ENCODE measurements at places on chromosomes 5 and 9. TPM values are rescaled to one million over a fixed set of nuclear protein-coding genes. Genes with fewer than 3 reads are reported as not detected.

Gene CYLC2
- total RNA-seq, result not detected

Gene FBXO10
- total RNA-seq, result 6.1 TPM

GRCh38 chr5:153237671-153238332 lies 252.7 kb upstream of the GRIA1 start:
- no peak for DNase-seq

Gene PCDHGB4
- 4.8 TPM for total RNA-seq

DNA sequence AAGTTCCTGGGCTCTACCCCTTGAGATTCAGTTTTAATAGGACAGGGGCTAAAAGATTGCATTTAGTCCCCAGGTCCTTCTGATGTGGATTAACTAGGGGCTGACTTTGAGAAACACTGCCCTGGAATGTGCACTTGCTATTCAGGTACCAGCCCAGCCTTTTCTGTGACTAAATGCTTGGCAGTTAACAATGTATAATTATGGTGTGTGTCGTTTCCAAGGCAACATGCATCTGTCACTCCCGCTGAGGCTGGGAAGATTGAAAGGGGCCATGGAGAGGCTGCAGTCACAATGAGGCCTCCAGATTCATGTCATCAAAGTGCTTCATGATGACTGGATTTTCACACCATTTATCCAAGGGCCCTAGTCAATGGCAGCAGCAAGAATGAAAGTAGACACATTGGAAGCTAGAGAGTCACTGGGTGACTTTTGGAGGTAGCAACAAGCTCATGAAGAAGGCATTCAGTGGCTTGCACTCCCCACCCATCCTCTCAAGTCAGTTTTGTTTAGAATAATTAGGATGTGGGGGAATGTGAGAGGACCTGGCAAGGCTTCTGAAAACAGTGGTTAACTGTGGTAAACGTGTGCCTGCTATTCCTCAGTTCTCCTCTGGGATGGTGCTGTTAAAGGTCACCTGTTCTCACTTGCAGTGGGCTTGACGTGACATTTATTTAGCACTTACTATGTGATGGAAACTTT lies 28.3 kb downstream of the RAI14 start:
- no peak for DNase-seq

DNA sequence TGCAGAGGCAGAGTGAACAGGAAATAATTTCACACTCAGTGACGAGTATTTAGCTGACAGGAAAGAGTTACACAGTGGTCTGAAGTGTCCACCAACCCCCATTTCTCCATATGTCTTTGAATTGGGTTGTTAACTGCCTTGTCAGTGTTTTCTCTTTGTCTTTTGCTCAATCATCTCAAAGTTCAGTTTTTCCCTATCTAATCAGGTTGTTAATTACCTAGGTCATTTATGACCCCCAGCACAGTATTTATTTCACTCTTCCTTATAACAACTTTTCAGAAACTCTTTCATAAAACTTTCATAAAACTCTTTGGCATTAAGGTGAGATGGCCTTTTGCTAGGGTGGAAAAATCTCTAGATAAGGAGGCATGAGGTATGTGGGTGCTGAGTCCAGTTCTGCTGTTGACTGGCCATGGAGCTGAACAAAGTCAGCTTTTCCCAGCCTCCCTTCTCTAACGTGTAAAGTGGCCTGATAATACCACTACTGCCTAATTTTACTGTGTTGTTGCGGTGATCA lies 5.2 kb upstream of the ALDOB start:
- DNase-seq, result no peak

Gene TMC1
- total RNA-seq, result 0.69 TPM

GRCh38 chr5:17190242-17190778 lies 27.1 kb upstream of the BASP1 start:
- DNase-seq, result no peak

DNA sequence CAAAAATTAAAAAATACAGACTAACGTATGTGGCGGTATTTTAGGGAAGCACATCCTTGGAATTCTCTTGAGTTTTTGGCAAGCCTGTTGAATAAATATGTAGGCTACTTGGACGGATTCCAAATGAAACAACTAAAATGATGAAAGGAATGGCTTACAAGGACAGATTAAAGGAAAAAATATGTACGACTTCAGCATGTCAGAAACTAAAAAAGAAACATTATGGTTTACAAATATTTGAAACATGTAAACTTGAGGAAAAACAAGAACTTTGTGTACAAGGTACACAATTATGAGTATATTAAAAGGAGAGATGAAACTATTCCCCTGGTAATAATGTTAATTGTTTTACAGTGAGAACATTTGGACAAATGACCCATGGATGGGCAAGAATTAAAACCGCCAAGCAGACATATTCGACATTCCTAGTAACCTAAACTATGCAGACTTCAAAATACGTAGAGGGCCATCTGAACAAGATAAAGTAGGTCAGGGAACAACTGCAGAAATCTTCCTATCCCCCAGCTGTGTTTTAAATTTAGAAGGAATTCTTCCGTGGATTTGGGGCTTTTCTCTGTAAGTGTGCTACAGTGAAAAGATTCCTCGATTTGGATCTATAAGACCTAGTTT lies 12.5 kb downstream of the EDIL3 start:
- DNase-seq, result no peak

DNA sequence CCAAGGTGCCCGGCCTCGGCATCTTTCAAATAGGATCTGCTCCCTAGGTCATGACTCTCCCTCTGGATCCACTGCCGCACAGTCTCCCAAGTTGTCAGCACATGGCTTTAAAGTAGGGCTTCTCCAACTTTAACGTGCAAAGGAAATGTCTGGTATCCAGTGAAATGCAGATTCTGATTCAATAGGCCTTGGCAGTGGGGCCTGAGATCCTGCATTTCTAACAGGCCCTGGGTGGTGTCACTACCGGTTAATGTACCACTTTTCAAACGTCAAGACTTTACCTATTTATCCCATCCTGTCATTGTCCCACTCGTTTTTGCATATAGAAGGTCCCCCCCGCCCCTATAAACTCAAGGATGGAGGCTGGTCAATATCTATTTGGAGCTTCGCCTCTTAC lies 137.6 kb upstream of the ZNF618 start:
- no peak for DNase-seq

Gene NFIB
- total RNA-seq, result 305 TPM

Gene IL5
- not detected for total RNA-seq

- no peak for DNase-seq
These were observed 35.8 kb upstream of the AFAP1L1 start for GRCh38 chr5:149235841-149236240.

Gene PKD2L2
- total RNA-seq, result not detected

GRCh38 chr9:34644766-34645314 lies 1.6 kb upstream of the GALT start:
- DNase-seq, result no peak

Gene PCDHAC1
- 0.14 TPM for total RNA-seq

GRCh38 chr5:98588215-98588614 lies 185.2 kb upstream of the RGMB start:
- no peak for DNase-seq

DNA sequence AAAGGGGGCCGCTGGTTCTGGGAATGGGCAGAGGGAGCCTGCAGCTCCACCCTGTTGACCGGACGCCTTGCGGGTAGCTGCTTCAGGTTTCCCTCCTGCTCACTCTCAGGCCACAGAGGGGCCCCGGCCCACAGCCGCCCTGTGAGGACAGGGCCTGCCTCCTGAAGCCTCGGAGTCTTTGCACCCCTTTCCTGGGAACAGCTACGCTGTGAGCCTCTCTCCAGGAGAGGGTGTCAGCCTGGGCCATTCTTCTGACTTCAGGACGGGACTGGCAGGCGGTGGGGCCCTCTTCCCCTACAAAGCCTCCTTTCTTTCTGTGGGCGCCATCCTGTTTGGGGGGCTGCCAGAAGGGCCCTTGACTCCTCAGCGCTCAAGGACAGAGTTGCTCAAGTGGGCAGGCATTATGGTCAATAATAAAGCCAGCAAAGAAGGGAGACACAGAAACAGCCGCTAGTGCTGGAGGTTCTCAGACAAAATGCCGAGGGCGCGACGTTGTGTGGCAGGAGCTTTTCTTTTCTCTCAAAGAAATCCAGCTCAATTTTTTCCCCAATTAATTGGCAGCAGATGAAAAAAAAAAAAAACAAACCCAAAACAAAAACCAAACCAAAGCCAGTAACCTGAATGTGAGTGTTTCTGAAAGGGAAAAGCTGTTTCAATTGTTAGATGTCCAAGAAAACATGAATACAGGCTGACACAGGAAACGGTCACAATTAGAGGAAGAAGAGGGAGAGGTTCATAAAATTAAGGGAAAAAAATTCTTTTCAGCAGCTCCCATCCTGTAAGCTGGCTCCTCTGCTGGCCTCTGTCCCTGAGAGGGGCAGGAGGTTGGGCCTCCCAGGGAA lies 12.8 kb upstream of the SLC25A51 start:
- DNase-seq, result peak; percentile 74

- DNase-seq, result no peak
These were observed 285.7 kb upstream of the ANKRD55 start for GRCh38 chr5:56518820-56519219.

DNA sequence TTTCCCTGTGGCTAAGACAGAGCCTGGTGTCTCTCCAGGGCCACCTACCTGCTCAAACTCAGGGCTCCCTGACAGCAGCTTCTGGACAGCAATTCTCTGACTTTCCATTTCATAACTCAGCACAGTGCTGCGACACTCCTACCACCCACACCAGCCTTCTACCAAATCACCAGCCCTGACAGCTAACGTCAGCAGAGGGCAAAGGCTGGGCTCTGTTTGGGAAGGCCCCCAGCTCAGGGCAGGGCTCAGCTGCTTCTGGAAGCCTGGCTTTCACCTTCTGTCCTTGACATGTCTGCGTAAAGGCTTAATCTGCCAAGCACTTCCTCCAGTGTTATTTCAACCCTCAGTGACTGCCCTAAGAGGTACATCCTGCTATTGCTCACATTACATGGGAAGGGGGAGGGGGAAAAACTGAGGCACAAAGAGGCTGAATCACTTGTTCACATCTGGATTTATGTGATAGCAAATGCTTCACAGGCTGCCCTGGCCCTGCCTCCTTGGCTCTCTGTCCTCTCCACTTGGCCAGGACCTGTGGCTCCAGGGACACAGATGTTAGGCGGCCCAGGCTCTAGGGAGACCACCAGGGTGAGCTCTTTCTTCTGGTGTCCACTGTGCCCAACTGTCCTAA lies 102.5 kb upstream of the PANK3 start:
- DNase-seq, result peak; percentile 87

DNA sequence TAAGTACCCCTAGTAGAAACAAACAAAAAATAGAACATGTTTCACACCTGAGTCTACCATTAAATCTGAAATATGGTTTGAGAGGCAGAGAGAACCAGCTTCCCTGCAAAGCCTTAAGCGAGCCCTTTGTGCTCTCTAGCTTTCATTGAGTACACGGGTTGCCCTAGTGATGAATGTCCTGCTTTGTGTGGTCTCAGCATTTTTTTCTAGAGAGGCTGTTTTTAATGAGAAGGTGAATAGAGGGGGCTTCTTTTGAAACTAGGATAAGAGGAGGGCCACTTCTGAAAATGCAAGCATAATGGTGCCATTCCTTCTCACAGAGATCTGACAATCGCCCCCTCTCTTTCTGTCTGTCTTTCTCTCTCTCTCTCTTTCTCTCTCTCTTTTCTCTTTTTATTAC lies 131.3 kb downstream of the MACIR start:
- no peak for DNase-seq

GRCh38 chr5:169426784-169427183 lies 125.8 kb upstream of the SLIT3 start:
- DNase-seq, result no peak

Gene AP3B1
- total RNA-seq, result 37.0 TPM

GRCh38 chr9:93978551-93978950 lies 23.4 kb upstream of the BARX1 start:
- no peak for DNase-seq

DNA sequence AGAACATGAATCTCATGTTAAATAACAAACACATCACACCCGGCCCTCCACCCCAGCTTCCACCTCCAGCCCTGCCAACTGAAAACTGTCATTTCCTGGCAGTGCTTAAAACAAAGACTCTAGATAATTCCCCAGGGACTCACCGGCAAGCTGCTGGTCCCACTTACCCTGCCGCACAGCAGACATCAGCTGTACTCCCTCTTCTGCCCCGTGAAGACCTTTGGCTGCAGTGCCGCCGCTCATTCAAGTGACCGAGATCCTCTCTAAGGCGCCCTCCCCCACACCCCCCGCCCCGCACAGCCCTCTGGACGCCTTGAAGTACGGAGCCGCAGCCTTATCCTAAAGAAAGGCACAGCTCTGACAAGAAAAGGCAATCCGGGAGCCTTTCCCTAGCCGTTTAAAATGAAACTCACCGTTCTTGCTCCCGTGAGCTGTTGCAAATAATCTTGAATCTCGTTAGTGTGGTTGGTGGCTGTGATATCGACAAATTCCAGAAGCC lies 434 bp downstream of the GLRX start:
- DNase-seq, result peak; percentile 87

Gene CKMT2
- total RNA-seq, result 26.3 TPM

DNA sequence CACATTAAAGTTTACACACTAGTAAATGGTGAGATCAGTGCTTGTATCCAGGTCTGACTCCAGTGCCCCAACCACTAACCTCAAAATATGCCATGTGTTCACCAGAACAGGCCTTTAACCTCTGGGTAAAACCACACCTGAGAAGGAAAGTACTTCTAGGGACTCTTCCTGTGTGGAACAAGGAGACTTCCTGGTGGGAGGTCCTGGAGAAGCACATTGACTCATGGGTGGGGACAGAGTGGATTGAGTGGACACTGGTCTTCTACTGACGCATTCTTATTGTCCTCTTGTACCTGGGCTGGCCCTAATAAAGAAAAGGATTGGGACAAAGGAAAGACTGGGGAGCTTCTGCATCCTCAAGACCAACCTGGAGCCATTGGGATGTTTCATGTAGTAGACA lies 43.4 kb downstream of the ANGPTL2 start:
- DNase-seq, result no peak

DNA sequence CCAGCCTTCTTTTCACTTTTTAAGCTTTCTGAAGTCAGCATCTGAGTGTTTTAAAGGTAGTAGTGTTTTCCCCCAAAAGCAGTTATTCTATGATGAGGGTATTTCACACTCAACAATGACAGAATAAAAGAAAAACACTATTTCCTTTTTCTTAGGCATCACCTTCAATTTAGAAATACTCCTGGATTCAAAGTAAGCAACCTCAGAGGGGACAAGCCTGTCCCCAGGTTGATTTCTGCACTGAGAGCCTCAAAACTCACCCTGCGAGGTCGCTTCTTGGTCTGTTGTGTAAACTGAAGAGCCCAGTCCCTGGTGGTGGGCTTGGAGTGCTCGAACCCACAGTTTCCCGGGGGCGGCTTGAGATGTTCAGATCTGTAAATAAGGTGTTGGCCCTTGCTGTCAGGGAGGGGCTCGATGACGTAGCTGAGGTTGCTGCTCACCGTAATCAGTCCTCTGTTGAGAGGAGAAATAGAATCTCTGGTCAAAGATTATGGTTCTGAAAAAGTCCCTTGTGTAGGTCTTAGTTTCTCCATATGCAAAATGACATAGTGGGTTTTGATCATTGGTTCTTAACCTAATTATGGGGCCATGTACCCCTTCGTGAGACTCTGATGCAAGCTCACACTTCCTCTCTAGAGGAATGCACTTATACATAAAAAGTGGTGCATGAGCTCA lies 55.9 kb downstream of the ADAM19 start:
- no peak for DNase-seq

DNA sequence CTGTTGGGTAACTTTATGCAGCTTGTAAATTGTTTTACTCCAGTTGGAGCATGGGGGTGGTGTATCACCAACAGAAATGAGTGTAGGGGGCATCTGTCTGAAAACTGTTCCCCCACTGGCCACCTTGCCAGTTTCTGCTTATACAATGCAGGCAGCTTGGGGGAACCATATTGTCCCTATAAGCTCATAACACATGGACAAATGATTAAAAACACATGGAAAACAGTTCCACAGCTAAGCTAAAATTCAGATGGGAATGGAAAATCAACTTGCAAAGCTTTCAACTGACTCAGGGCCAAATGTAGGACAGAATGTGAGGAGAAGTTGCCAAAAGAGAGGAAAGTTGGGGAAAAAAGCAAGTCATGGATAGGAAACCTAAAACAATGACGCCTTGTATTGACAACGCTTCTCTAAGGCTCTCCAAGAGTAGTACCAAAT lies 7.9 kb upstream of the CER1 start:
- no peak for DNase-seq

Data from posterior vena cava (tissue), 2 donors.